ENCODE measurements at places on chromosomes 2 and 18.

- no peak for DNase-seq
Observed at GRCh38 chr2:213248637-213249036, 35.6 kb upstream of the SPAG16 start.

- no peak for DNase-seq
Observed at GRCh38 chr2:55957142-55957541, 33.6 kb upstream of the EFEMP1 start.

DNA sequence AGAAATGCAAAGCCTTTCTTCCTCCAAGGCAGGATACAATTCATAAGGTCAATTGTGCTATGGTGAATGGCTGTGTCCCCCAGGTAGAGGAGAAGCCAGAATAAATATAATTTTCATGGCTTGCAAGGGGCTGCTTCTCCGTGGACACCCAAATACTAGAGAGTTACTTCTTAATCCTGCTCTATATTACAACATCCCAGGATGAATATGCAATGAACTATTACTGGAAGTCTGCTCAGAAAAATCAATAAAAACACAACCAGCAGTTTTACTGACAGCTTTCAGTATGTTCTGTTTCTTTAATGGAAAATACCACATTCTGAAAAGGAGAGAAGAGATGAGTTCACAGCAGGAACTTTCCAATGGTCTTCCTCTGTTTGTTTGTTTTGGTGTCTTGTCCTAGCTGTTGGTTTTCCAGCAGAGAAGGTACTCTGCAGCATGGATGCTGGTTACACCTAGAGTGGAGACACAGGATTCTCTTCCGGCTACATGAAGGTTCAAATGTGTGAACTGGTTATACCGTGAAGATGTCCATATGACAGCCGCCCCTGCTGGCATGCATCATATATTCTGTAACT is 213.0 kb downstream of the PID1 start:
- no peak for DNase-seq

DNA sequence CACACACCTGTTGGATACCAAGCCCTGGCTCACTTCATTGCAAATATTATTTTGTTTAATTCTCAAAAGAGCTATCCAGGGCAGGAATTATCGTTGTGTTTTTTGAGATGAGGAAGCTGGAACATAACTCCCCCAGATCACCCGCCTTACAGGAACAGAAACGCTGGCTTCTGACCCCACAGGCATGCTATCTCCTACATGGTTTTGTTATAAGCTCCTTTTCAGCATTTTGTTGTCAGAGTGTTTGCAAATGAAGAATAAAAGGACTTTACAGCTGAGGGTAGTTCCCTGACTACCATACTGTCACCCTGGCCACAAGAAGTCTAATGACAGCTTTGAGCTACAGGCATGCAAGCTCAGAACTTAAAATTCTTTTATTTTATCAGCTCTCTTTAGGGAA is 62.0 kb upstream of the MRPS9 start:
- DNase-seq, result no peak

GRCh38 chr2:127859712-127860085 is 1.7 kb upstream of the POLR2D start:
- peak; percentile 65 for DNase-seq

- DNase-seq, result no peak
Observed at GRCh38 chr18:51135364-51135763, 62.1 kb downstream of the MEX3C start.

GRCh38 chr2:219555956-219556355 is 12.1 kb downstream of the TMEM198 start:
- DNase-seq, result no peak

- DNase-seq, result no peak
Observed at GRCh38 chr2:156455361-156455975, 19.3 kb downstream of the GPD2 start.

GRCh38 chr18:2547477-2548087 is 23.7 kb downstream of the METTL4 start:
- DNase-seq, result no peak

- no peak for DNase-seq
Observed at GRCh38 chr18:9760641-9761040, 52.5 kb downstream of the RAB31 start.

DNA sequence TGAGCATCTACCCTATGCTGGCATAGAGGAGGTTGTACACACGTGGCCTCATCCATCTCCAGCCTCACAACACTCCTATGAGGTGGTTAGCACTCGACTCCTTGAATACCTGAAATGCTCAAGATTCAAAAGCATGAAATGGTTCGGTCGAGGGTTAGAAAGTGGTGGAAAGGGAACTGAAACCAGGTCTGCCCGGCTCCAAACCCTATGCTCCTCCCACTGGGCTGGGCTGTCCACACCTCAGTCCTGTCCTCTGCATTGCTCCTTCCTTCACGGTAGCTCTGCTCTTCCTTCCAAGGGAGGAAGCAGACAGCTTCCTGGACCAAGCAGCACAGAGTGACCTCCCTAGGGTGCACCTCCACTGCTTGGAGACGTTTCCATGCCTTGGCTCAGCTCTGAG is 565.2 kb upstream of the ID2 start:
- no peak for DNase-seq

- no peak for DNase-seq
Observed at GRCh38 chr18:76307293-76307690, 187.8 kb downstream of the ZNF516 start.

DNA sequence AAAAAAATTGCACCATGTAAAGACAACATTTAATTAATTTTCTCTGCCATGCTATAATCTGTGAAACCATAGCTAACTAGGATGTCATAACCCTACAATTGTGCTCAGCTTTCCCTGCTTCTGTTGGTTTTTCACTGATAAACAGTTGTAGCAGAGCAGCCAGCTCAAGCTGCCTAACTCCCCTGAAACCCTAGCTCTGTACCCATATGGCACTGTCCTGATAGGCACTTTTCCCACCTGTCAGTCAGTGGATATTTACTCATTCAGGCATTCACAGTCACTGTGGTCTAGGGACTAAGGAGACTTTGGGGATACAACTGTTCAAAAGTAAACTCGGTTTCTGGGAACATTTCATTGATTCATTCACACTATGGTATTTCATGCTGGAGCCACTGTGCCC is 407.0 kb downstream of the DSEL start:
- DNase-seq, result no peak

- DNase-seq, result no peak
Observed at GRCh38 chr2:238645716-238646115, 202.2 kb upstream of the TWIST2 start.

DNA sequence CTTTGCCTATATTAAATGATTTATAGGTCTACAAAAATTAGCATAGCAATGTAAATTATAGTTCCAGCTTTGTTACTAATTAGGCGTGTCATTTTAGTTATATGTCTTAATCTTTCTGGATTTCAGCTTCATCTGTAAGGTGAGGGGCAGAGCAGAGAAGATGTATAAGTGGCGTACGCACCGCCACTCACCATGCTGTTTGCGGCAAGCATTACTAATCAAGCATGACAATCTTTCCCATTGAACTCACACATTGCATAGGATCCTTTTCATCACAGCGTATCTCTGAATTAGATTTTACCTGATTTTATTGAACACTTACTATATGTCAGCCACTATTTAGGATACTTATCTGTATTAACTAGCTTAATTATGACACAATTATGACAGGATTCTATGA is 183.6 kb upstream of the DLGAP1 start:
- DNase-seq, result no peak

GRCh38 chr2:241852981-241853631 is 5.6 kb downstream of the PDCD1 start:
- no peak for DNase-seq

DNA sequence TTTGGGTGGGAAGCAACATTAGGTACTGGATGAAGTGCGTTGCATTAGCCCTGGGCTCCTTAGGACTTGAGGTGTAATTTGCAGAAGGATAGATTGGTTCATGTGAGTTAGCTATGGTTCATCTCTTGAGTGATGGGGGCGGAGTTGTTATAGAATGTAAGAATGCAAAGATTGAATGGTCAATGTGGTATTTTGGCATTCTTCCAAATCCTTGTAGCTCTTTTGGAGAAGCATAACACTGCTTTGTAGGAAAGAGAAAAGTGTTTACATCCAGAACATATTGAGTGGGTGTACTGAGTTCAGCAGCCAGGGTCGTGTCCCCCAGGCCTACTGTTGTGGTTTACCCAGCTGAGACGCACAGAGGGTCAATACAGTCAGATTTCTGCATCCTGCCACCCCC is 173.5 kb downstream of the FMNL2 start:
- DNase-seq, result no peak

DNA sequence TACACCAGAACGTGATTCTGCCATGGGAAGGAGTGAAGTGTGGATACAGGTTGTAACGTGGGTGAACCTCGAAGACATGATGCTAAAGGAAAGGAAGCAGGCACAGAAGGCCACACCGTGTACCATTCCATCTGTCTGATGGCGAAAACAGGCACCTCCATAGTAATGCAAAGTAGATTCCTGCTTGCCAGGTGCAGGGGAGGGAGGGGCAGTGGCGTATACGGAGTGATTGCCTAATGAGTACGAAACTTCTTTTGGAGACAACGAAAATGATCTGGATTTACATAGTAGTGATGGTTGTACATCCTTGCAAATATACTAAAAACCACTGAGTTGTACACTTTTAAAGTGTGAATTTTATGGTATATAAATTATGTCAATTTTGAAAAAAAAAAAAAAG is 106.7 kb downstream of the GBX2 start:
- DNase-seq, result no peak

DNA sequence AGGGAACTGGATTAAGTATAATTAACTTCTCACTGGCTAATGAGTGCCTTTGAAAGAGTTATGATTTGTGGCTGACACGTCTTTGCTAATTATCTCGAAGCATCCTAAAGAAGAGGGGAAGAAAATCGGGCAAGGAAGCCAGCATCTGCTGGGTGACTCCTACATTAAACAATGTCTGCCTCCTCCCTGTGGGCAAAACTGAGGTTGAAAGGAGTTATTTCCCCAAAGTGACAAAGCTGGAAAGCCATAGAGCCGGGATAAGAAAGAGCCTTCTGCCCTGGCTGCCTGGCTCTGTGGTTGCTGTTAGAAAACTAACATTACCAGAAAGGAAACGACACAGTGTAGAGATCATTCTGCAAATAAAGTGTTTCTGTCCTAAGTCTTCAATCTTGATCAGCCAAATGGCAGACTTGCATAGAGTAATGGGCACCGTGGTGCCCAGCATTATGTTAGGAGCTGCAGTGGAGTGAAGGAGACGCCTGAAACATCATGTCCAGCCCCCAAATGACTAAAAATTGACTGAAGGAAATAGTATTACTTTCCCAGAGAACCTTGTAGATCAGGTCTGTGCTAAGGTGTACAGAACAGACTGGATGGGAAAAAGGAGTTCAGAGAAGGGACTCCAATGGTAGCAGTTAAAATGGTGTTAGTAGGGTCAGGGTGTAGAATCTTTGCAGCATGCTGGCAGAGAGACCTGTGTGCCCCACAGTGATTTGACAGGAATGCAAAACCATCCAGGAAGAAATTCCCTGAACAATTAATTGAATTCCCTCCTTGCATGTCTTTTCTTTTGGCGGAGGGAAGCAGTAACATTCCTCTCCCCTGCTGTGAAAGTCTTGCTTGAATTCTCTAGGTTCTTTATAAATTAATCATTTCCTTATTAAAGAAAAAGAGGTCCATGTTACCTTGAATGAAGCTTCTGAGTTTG is 44.4 kb downstream of the ALPK2 start:
- no peak for DNase-seq

DNA sequence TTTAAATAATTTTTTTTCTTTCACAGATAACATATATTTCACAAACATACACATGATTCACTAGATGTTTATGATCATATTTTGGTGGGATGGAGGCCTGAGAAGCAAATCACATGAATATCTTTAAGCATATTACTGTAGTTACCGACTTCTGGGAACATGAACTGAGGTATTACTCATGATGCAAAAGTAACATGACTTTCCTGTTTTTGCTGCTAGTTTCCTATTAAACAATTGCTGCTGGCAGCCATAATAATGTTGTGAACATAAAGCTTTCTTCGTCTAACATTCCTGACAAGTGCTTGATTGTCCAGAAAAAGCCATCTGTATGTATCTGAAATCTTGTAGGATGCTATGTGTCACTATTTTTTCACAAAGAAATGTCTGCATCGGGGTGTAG is 145.4 kb downstream of the MTX2 start:
- no peak for DNase-seq

GRCh38 chr18:58337686-58338085 is 291.2 kb downstream of the ALPK2 start:
- no peak for DNase-seq

DNA sequence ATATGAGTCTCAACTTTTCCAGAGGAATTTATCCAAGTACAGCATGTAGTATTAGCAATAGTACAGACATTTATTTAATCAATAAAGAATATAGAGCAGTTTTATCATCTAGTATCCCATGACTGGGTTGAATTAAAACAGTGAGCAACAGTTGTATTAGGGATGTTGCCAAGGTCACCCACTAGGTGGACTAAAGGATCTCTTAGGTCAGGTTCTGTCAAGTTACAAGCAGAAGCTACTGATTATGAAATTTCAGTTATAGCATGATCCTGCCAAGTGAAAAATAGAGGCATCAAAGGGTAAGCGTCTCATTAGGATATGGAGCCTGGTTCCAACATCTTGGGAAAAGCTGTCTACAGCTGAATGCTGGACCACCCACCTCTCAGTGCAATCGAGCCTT is 52.1 kb upstream of the LAPTM4A start:
- DNase-seq, result no peak

- peak; percentile 13 for DNase-seq
Observed at GRCh38 chr2:63840081-63840784, 1.5 kb upstream of the UGP2 start.

DNA sequence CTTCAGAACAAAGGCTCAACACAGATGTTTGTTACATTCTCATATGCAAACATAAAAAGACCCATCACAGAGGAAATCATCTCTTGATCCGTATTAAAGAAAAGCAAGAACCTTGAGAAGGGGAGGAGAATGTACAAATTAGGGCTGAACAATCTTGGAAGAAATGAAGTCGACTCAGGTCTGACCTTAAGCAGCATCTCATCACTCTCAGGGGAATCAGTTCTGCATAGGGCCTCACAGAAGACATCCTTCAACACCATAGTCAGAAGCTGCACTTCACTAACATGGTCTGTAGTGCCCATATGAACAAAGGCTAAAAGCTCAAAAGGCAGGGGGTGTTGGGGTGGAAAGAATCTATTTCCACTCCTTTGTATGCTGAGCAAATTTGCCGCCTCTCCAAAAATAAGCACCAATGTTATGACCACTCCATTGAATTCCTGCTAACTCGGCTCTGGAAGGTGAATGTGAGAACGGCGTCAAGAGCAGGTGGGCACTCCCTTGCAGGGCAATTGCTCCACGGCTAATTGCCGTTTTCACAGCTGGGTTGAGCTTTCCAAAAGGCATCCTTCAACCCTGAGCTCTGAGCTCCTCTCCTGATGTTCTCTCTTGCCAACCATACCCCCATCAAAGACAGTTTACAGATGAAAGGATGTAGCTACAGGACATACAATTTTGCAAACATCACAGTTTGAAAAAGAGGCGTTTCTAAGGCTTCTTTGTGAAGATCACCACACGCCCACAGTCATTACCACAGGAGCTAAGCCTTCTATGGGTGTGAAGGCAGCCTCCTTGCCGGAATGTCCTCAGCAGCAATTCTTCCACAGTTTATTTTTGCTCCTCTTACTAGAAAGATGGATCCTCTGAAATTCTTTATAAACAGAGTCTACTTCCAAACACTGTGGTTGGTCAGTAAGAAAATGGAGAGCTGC is 10.0 kb downstream of the KLF7 start:
- DNase-seq, result no peak

GRCh38 chr2:175889701-175890302 is 112.3 kb downstream of the LNPK start:
- DNase-seq, result no peak
